ENCODE measurements at places on chromosomes 12 and 14.

DNA sequence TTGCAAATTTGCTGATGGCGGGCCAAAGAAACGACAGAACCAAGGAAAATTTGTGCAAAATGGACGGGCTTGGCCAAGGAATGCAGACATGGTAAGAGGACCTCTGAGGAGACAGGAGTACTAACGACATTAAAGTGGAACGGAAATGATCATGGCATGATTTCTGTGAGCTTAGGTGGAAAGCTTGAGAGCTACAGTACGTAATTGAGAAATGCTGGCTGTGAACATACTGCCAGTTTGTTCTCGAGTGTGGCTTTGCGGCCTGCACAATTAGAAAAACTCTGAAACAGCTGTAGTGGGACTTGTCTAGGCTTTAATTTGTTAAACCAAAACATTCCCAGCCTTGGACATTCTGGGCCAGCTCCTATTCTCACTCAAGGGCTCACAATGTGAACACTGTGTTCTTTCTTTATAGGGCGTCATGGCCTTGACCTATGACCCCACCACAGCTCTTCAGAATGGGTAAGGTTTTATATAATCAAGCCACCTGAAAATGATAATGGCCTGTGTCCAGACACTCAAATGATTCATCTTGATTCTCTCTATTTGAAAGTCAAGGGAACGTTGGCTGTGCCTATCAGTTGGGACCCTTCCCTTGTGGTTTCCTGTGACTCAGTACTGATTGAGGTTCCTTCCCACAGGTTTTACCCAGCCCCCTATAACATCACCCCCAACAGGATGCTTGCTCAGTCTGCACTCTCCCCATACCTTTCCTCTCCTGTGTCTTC, 48.5 kb downstream of the BAZ2A start:
- DNase-seq = no peak

GRCh38 chr12:54364413-54364812, at the start of gene GPR84:
Gene GPR84, minus strand, starts transcription at chr12:54364486. Its CDS starts 635 bp downstream, at chr12:54363851.
- DNase-seq = no peak

DNA sequence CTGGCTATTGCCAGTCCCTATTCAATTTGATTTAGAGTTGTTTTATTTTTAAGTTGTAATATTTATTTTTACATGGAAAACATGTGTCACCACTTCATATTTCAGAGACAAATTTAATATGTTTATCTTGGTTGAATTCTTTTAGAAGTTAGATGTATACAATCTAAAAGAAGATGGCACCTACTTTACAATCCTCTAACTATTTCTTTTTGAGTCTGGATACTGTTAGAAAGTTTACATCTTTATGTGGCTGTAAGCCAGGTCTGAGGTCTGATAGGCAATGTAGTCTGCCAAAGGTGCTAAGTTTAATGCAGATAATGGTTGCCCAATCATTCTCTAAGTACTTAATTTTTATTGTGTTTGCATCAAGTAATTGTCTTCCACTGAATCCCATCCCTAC, 7.2 kb upstream of the LMO3 start:
- DNase-seq = no peak

DNA sequence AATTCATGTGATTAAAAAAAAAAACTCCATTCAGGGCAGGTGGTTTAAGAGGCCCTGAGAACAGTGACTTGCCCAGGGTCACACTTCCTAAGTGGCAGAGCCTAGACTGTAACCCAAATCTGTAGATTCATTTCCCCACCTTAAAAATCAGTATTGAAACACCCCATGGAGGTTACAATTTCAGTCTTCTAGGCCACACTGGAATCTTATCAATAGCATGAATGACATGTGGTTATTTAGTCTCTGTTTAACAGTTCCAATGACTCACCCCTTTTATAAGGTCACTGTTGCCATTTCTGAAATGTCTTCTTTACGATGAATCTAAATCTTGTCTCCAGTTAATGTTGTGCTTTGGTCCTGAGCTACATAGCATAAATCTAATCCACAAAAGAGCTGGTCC, 262.3 kb upstream of the GRIP1 start:
- DNase-seq = no peak

- DNase-seq = no peak
These were observed 40.0 kb upstream of the PNMA1 start for GRCh38 chr14:73753887-73754795.

DNA sequence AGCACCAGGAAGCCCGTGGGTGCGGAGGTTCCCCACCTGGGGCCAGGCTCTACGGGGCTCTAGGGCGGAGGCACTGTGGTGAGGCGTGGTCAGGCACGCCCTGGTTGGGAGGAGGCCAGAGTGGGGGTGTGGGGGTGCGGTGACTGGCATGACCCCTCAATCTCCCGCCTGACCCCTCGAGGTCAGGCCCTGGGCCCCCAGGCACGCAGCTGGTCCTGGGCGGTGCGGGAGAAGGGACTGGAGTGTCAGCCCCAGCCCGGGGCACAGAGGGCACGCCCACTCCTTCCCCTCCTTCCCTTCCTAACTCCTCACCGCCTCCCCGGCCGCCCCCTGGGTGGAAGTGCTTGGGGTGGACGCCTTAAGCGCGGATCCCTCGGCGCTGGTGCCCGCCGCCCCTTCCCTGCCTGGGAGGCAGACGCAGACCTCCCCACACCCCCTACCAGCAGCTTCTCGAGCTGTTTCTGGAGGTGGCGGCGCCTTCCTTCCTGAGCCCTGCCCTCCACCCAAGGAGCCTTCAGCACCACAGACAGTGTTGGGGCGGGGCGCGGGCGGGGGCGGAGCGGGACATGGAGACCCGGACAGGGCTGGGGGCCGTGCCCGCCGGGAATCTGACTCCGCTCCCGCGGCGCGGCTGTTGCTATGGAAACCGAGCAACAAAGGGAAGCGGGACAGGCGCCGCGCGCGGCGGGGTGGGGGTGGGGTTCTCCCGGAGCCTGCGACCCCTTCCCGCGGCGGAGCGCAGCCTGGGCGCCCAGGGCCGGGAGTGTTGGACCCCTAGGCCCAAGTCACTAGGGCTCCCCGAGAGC, 741 bp upstream of the CRIP2 start:
- DNase-seq = peak; percentile 97

DNA sequence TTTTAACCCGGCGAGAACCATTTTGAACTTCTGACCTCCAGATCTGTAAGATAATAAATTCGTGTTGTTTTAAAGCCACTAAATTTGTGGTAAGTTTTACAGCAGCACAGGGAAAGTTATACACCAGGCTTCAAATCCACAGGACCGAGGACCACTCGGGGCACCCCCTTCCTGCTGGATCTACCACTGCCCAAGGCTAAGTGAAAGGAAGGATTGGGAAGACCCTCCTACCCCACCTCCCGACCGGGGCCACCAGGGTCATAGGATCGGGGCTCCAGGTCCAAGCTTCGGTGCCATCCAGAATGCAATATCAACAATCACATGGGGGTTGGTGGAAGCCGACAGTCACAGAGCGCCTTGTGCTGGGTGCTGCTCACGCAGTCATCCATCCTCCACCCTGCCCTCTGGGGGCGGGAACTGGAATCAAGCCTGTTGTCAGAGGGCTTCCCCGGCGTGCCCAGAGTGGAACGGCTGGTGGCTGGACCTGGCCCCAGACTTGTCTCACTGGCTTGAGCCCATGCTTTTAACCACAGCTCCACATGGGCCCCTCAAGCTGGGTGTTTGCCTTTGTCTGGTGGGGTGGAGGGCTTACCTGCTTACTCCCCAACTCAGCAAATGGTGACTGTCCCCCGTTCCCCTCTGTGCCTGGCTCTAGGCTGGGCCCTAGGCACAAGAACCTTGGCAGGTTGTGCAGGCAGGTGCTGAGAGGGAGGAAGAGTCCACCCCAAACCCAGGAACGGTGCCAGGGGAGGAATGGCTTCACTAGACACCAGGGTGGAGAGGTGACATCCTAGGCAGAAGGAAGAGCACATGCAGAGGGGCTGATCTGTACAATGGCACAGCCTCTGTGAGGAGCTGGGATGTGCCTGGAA, 180.3 kb upstream of the RTL1 start:
- DNase-seq = peak; percentile 89

DNA sequence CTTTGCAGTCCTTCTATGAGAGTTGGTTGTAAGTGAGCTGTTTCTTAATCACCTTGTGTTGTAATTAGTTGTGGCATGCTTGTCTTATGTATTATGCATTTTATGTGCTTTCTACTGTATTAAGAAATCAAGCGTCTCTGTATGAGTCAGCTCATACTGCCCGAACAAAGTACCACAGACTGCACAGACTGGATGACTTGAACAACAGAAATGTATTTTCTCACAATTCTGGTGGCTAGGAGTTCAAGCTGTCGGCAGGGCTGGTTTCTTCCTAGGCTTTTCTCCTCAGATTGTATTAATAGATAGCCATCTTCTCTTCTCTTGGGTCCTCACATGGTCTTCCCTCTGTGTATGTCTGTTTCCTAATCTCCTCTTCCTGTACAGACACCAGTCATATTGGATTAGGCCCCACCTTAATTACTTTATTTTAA, 77.7 kb downstream of the FLRT2 start:
- no peak for DNase-seq
